ENCODE measurements at places on chromosomes 6 and 20.

DNA sequence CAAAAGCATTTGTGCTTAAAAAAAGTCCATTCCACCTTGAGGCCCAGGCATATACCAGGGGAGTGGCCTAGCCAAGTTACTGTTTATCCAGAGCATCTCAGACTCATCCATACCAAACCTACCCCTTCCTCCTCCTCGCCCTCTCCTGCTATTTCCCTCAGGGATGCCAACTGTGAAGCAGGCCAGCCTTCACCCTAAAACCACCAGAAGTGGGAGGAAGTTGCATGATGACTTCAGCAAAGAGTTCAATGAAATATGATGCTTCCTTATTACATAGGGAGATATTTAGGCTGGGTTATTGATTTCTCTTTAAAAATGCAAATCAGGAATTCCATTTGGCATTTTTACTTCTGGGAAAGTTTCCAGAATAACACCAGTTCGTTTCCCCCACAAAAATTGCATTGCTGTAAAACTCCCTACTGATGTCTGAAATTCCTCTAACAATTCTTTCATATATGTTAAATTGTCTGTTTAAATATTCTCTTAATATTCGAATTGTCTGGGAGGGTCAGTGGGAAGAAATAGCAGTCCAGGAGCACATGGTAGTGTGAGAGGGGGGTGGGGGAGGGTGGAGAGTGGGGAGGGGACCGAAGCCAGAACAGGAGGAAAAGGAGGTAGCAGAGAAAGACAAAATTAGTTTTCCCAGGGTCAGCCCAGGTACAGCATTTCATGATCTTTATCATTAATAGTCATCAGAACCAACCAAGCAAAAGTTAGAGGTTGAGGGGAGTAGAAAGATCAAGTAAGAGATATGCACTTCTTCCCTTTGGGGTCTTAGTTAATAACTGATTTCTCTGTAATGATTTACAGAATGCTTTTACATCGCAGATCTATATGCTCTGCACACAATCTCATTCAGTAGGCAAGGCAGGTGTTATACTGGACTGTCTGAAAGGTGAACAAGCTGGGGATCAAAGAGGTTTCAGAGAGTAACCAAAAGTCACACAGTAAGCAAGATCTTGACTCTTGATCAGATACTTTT, 1.7 kb upstream of the TCP11 start:
- no peak for DNase-seq

DNA sequence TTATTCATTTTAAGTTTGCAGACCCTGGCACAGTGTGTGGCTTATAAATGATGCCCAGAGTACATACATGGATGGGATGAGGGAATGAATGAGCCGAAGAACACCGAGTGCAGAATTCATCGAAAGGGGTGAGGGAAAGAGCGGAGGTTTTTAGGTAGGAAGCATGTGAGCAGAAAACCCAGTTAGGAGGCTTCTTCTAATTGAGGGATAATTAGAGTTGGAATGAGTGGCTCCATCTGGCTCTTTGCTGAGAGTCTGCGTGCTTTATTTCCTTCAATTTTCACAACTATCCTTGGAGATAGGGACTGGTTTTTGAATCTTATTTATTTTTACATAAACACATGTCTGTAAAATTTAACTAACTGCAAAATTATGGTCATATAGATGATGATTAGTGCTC, 150.7 kb downstream of the DOK5 start:
- DNase-seq = no peak

GRCh38 chr6:43359381-43359780, 10.1 kb downstream of the ZNF318 start:
- no peak for DNase-seq

- DNase-seq = no peak
Measured at GRCh38 chr6:168368066-168368820, 48.7 kb upstream of the DACT2 start.

GRCh38 chr6:107230448-107230847, 115.1 kb upstream of the BEND3 start:
- no peak for DNase-seq

GRCh38 chr20:22373164-22373895, 211.0 kb downstream of the FOXA2 start:
- DNase-seq = no peak

- no peak for DNase-seq
Measured at GRCh38 chr6:55578537-55579363, at the start of gene HMGCLL1. HMGCLL1 (minus strand) TSS chr6:55579192; CDS start chr6:55579055, 137 bp downstream.

- DNase-seq = no peak
Measured at GRCh38 chr20:33701629-33702450, 15.7 kb upstream of the E2F1 start.

GRCh38 chr6:46011188-46012085, 4.2 kb downstream of the CLIC5 start:
- peak; percentile 47 for DNase-seq

DNA sequence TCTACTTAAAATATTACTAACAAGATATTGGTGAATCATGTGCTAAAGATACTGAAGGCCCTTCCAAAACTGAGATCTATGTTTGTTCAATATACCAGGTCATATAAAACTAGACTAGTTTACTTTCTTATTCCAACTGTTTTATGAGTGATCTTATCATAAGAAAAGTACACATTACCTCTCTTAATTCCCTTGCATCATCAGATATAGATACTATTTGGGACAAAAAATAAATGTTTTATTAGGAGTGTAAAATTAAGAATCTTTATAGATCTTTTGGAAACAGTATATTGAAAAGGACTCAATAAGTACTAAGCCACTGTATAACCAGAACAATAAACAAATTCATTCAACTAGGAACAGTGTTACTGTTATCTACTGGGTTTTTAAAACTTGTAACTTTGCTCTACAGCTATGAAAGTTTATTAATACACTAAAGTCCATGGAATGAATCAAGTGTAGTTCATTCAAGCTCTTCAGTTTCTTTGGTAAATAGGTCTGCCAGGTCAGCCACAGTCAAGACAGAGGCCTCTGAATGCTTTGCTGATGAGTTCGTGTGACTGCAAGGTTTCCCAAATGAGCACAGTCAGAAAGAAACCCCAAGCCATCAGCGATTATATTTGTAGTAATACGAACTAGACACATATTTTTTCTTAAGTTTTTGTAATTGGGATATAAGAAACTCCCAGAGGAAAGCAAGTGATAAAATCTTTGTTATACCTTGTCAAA, 71.8 kb upstream of the FBXO30 start:
- no peak for DNase-seq

DNA sequence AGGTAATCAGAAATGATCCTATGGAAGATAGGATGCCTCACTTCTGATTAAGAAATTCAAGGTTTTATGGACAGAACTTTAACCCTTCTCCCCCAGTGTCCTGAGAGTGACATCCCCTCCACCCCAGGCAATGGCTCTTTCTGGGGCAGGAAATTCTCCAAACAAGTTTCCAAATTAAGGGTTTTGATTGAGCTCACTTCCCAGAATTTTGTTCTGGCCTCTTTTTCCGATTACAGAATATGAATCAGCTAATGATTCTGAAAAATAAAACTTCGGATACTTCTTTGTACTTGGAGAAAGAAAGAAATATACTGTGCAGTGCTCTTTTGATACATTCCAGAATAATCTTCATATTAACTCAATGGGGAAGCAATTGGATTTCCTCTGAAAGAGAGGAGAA, 32.8 kb upstream of the TASP1 start:
- DNase-seq = no peak

GRCh38 chr6:7175462-7175861, 67.7 kb downstream of the RREB1 start:
- DNase-seq = no peak

- DNase-seq = no peak
Measured at GRCh38 chr20:50983321-50983720, 24.7 kb downstream of the MOCS3 start.

GRCh38 chr6:17999425-17999824, 12.0 kb upstream of the KIF13A start:
- no peak for DNase-seq

GRCh38 chr6:13101409-13101808, 226.9 kb downstream of the TBC1D7 start:
- DNase-seq = no peak

DNA sequence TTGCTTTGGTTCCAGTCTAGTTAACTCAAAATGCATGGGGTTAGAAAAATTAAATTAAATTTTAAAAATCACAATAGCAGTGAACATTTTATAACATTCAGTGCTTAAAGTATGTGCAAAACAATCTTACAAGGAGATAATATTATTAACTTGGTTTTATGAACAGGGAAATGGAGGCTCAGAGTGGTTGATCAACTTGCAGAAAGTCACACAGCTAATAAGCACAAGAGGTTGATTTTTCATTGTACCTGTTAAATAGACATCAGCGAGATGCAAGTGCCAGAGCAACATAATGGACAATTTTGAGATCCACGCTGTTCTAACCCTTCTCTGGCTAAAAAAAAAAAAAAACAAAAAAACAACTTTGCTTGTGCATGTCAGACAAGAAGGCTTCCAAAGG, 219.8 kb downstream of the TSHZ2 start:
- DNase-seq = no peak

DNA sequence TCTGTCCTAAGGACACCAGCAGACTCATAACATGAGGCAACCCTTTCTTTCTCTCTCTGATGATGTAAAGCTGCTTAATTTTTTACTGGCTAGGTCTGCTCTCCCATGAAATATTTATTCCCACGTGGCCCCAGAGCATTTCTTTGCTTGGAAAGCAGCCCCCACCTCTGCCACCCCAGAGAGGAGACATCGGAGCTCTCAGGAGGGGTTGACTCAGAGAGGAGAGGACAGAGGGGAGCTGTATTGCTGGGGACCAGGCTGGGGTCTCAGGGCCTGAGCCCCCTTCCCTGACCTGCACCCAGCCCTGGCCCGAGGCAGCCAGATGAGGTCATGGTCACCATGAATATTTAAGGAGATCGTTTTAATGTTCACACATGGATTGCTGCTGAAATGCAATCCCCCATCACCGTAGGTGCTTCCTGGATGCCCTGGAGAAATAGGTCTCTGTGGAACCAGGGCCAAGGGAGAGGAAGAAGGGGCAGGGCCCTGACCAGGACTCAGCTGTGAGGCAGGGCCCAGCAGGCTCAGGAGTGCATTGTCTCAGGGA, 117.5 kb downstream of the DLL1 start:
- no peak for DNase-seq

- DNase-seq = no peak
Measured at GRCh38 chr6:163814494-163815364, 400.2 kb downstream of the QKI start.

GRCh38 chr6:46816626-46817025, 23.4 kb downstream of the MEP1A start:
- no peak for DNase-seq

GRCh38 chr6:7732228-7732627, 6.3 kb downstream of the BMP6 start:
- DNase-seq = no peak

- no peak for DNase-seq
Measured at GRCh38 chr6:7701212-7701834, 24.6 kb upstream of the BMP6 start.

DNA sequence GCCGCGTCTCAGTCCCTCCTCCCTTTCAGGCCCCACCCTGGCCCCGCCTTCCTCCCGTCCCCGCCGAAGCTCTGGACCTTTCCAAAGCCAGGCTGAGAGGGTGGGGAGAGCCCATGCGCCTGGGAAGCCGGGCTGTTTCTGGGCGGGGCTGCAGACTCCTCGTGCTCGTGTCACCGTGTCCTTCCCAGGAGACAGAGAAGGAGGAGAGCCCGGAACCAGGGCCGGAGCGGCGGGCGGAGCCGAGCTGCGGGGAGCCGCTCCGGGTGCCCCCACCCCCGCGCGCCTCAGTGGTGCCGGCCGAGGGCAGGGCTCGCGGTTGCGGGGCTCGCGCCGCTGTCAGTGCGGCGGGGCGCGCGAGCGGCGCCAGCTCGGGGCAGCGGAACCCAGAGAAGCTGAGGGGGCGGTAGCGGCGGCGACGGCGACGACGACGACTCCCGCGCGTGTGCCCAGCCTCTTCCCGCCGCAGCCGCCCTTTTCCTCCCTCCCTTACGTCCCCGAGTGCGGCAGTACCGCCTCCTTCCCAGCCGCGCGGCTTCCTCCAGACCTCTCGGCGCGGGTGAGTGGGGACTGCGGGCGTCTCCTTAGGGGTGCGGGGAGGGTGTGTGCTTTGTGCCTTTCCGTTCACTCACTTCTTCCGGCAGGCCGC, at the start of gene RALY:
RALY (plus strand) TSS at position 336 of the 646 bp plus-strand sequence. CDS start 78,164 bp downstream, outside the sequence.
- peak; percentile 93 for DNase-seq

DNA sequence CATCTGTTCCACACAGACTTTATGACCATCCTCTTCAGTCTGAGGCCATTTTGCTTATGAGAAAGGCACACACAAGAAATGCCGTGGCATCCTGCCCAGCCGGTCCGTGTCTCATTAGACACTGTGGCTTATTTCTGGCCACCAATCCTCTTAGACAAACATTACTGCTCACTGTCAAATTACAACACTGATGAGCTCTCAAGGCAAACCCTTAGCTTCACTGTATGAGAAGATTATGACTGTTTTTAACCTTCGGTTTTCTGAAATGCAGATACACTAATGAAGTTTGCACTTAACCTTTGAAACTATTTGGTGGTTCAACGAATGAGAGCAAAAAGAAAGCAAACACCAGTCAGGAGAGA, 50.5 kb upstream of the DST start:
- DNase-seq = no peak

DNA sequence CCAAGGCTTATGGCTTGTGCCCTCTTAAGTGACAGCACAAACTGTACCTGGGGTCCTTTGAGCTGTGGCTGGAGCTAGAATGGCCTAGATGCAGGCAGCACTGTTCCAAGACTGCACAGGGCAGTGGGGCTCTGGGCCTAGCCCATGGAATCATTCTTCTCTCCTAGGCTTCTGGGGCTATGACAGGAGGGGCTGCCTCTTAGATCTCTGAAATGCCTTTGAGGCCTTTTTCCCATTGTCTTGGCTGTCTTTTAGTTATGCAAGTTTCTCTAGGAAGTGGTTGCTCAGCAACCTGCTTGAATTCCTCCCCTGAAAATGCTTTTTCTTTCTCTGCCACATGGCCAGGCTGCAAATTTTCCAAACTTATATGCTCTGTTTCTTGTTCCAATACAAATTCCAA, 183.4 kb downstream of the WDR27 start:
- no peak for DNase-seq

DNA sequence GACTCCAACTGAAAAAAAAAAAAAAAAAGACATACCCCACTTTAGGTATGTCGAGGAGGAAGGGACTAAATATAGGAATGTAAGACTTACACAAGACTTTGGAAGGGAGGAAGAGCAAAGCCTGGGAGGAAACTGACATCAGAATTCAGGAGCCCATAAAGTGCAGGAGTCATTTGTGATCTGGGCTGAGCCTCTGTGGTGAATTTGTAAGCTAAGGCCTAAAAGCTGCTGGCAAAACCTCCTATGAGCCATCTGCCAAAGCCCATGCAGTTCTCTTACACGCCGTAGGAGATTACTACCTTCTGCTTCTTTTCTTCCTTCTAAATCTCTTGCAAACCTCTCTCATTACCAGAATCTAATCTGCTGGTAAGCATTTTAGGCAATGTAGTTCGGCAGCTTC, 52.0 kb upstream of the THEMIS start:
- DNase-seq = no peak

GRCh38 chr6:156889469-156889868, 112.3 kb downstream of the ARID1B start:
- DNase-seq = no peak

GRCh38 chr6:70164556-70164955, 138.3 kb downstream of the COL9A1 start:
- no peak for DNase-seq

- DNase-seq = no peak
Measured at GRCh38 chr20:33399924-33400323, 1.4 kb downstream of the CDK5RAP1 start.

GRCh38 chr6:98653179-98653578, 181.2 kb upstream of the POU3F2 start:
- DNase-seq = no peak

GRCh38 chr6:4883298-4883697, 107.1 kb downstream of the CDYL start:
- DNase-seq = no peak

Data from stimulated activated CD4-positive, alpha-beta T cell treated with anti-CD3 and anti-CD28 coated beads, TNF-alpha, amount 100 ng/mL, for 4 hours (primary cell).